ENCODE measurements at places on chromosomes 2 and 18.
A peak's percentile ranks its signal among the peaks of the same experiment; 100 is the strongest.

- DNase-seq: no peak
Measured at GRCh38 chr2:233247744-233248143, 3.7 kb upstream of the ATG16L1 start.

GRCh38 chr18:3139406-3139805 lies 80.4 kb downstream of the MYOM1 start:
- no peak for DNase-seq

- no peak for DNase-seq
Measured at GRCh38 chr2:175490360-175490791, 308.9 kb upstream of the ATP5MC3 start.

- DNase-seq: no peak
Measured at GRCh38 chr18:44651478-44651877, 29.2 kb upstream of the SETBP1 start.

DNA sequence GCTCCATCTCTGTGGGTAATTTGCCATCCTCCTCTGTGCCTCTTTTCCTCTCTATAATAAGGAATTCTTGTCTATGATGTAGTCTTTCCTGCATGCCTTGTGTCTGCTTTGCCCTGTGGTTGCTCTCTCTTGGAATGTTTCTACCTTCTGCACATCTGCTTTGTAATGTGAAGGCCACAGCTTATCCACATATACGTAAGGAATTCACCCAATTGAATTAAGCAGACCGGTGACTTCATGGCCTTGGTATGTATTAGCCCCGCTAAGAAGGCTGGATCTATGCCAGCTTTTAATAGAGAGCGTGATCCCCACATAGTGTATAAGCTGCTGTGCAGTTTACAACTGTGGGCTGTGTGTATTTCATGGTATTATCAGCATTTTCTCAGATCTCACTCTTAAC lies 274.7 kb downstream of the RNF144A start:
- peak; percentile 87 for DNase-seq

DNA sequence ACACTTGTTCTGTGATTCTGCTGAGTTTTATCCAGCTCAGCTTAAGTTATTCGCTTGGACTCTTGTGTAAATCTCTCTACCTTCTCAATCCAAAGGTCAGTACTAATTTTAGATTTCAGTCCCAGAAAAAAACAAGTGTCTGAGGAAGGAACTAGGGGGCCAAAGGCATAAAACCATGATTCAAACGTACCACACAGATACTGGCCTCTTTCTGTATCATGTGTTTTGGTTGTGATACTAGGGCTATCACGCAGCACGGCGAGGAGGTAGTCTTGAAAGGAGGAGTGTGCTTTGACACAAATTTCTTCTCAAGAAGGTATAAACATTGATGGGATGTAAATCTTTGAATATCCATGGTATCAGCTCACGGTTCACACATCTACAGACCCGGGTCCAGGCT lies 8.3 kb downstream of the SERPINE2 start:
- DNase-seq: no peak

DNA sequence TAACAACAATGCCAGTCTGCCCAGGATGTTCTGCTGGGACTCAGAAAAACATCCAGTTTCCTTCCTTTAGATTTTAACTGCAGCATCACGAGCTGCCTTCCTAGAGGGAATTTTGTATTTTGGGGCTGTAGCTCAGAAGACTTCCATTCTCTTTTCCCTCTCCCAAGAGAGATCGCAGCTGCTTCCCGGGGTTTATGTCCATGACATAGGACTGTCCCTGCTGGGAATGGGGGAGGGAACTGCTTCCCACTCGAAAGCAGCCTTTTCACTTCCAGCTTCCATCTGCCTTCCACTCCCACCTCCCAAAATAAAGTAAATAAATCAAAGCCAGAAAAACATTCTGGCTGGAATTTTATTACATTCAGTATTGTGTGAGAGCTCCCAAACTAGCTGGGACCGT lies 52.4 kb downstream of the LIMS1 start:
- DNase-seq: no peak

DNA sequence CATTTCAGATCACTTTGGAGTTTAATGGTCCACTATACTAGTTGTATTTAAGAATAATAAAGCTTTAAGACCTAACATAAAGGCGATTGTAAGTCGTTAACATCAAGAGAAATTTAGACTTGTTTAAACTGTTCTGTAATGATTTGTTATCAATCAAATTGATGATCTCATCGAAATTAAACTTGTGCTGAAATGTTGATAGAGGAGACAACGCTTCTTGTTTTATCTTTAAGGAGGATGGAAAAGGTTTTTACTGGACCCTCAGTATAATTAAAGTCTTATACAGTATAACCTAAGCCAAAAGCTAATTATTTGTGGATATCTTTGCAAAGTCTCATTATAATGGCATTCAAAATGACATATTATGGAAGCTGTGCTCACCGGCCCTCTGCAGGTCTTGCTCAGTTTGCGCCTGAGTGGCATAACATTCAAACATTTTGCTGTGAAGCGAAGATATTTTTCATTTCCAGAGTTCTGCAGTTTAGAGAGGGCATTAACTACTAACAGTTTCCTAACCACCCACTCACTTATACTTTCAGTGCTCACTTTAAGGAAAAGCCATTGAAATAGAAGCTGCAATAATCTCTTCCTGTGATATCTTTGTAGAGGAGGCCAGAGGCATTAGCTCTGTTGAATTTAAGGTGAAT lies 1.4 kb upstream of the SERTAD2 start:
- no peak for DNase-seq

GRCh38 chr2:5064687-5065086 lies 627.5 kb upstream of the SOX11 start:
- no peak for DNase-seq

GRCh38 chr2:69298862-69299261 lies 88.2 kb downstream of the GFPT1 start:
- DNase-seq: no peak

DNA sequence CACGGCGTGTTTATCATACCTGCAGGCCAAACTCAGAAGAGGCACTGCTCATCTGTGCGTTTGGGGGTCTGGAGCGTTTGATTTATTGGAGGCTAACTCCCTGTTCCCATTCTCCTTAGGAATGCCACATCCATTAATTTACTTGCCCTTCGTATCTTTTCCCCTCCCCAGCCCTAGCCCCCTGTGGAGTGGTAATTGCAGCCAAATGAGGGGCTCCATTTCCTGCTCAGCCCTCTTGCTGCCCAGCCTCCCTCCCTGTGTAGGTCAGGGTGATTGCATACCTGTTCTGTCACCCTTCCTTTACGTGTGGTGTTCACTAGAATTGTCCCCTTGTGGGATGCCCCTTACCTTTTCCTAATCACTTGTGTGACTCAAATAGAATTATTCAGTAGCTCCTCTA lies 120.4 kb downstream of the MAP3K20 start:
- no peak for DNase-seq

DNA sequence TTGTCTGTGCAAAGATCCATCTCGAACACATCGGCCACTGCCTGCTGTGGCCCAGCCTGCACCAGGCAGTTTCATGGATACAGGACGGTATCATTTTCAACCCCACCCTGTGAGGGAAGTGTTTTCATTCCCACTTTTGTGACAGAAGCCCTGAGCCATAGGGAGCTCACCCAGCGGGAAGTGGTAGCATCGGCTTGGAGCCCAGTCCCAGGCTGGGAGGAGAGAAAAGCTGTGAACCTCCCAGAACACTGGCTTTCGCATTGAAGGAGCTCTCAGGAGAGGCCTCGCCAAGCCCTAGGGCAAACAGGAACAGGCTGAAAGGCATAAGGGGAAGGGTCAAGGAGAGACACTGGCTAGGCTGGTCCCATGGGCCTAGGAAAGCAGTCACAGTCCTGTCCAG lies 166.1 kb downstream of the TFCP2L1 start:
- DNase-seq: no peak

Data from foreskin melanocyte (primary cell).